ENCODE measurements at places on chromosomes 1 and 21.

DNA sequence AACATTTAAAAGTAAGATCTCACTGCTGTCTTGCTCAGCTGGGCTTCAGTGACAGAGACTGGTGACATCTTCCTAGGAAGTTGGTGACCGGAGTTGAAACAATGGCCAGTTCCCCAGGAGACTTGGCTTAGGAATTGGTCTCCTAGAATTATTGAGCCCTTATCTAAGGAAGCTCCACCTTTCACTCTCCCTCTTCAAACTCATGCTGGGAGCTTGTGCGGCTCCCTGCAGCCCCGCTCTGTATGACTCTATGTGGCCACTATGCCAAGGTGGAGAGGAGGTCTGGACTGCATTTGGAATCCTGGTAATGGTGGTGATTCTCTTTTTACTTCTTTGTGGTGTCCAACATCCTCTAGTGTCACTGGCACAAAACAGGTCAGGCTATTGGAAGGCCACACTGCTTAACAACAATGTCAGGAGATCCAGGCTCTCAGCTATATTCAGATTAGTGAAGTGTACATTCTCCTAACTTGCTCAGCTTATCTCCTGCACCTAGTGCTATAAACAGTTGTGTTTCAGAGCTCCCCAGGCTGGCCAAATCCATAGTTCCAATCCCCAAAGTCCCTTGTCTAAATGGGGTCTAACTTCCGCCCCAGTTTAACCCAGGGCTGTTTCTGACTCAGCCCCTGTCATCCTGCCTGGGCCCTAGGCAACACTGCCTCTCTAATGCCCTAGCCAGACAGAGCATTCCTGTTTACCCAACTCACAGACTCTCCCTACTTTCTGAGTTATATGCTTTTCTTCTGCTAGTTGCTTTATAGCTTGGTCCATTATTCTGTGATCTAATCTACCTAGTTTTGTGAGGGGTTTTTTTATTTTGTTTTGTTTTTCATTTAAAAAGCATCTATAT lies 18.3 kb downstream of the ATP2B4 start:
- no peak for DNase-seq

- no peak for DNase-seq
Observed at GRCh38 chr1:192580351-192580962, 4.9 kb downstream of the RGS1 start.

GRCh38 chr1:175433532-175434282 lies 241.1 kb upstream of the KIAA0040 start:
- DNase-seq, result no peak

DNA sequence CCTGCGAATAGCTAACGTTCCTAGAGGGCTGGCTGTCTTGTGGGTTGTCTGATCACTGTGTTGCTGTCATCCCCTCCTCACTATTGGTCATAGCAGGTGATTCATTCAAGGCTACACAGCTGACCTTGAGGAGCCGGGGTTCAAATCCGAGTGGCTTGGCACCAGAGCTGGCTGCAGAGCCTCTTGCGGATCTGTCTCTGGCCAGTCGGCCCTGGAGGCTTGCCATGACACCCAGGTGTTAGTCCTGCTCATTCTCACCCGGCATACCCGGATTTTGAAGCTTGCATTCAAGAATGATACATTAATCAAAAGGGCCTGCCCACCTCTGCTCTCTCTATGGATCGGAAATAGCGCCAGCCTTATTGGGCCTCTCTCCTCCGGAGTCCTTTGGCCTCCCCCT lies 110.4 kb downstream of the DHRS3 start:
- DNase-seq, result no peak

- DNase-seq, result no peak
Observed at GRCh38 chr1:97051823-97052222, 330.2 kb downstream of the PTBP2 start.

GRCh38 chr1:157033357-157033876 lies 12.1 kb downstream of the ARHGEF11 start:
- no peak for DNase-seq

- DNase-seq, result peak; percentile 0
Observed at GRCh38 chr1:2921970-2922686, 99.1 kb upstream of the ACTRT2 start.

GRCh38 chr21:21231913-21232312 lies 233.7 kb downstream of the NCAM2 start:
- DNase-seq, result no peak

GRCh38 chr1:39657923-39658485 lies 13.9 kb downstream of the NT5C1A start:
- no peak for DNase-seq

DNA sequence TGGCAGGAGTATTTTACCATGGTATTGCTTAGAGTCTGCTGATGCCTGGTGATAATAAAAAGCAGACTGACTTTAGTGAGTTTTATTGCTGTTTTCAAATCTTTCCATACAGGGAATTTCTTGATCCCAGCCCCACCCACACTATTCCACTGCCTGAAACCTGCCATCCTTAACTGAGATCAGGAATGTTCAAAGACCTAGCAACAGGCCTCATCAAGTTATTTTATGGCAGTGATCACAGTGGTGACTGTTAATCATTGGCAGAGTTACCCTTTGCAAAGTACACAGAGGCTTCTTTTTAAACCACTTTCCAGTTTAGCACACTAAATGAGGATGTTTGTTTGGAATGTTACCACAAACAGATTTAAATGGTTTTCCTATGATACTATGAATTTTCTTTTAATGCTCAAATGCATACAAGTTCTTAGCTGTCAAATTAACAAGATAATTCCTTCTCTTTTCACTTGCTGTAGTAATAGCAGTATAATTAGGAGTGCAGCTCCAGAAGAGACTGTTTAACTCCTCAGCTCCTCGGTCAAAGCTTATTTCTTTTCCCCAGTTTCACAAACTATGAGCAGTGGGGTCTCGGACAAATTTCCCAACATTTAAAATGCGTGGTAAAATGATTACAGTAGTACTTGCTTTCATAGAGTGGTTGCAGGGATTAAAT lies 69.9 kb upstream of the USP25 start:
- DNase-seq, result no peak

GRCh38 chr1:40392221-40392620 lies 18.7 kb downstream of the SMAP2 start:
- DNase-seq, result no peak

GRCh38 chr1:16167331-16168143 lies 11.7 kb upstream of the EPHA2 start:
- no peak for DNase-seq

GRCh38 chr1:221994939-221995338 lies 253.1 kb upstream of the DUSP10 start:
- DNase-seq, result no peak

- DNase-seq, result no peak
Observed at GRCh38 chr1:101262630-101263348, 26.0 kb downstream of the S1PR1 start.

DNA sequence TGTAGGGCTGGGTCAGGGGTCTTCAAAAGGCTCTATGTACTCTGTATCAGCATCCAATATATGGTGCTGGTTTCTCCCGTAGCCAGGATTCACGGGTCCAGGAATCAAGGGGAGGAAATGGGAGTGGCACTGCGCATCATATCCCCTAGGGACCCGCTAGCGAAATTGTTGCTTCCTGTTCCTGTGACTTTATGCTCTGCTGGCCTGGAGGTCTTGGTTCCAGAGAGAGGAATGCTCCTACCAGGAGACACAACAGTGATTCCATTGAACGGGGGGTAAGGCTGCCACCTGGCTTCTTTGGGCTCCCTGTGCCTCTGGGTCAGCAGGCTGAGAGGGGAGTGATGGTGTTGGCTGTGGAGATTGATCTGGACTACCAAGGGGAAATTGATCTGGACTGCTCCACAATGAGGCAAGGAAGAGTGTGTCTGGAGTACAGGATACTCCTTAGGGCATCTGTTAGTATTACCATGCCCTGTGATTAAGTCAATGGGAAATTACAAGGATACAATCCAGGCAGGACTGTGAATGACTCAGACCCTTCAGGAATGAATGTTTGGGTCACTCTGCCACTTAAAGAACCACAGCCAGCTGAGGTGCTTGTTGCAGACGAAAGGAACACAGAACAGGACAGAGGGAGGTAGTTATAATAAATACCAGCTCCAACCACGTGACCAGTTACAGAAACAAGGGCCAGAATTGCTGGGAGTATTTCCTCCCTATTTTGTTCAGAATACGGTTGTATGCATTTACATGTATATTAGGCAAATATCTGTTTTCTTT lies 10.2 kb downstream of the SPSB1 start:
- no peak for DNase-seq

DNA sequence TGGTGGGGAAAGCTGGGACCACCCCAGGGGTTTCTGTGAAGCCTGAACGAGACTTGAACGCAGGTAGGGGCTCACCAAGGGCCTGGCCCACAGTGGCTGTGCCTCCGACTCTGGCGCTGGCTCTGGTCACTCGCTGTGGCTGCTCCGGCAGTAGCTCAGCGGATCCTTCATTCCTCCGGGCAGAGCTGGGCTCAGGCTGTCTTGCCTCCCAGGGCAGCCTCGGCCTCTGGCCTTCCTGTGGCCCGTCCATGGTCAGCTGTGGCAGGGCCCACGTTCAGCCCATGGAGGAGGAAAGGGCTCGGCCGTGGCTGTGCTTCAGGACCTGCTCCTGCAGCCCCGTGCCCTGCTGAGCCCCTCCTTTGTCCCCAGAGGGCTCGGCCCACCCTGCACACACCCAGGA lies 162.9 kb upstream of the C1orf174 start:
- DNase-seq, result no peak

GRCh38 chr1:184199036-184199435 lies 147.5 kb downstream of the TSEN15 start:
- no peak for DNase-seq

GRCh38 chr1:207070811-207071210 lies 17.7 kb downstream of the PFKFB2 start:
- DNase-seq, result no peak

DNA sequence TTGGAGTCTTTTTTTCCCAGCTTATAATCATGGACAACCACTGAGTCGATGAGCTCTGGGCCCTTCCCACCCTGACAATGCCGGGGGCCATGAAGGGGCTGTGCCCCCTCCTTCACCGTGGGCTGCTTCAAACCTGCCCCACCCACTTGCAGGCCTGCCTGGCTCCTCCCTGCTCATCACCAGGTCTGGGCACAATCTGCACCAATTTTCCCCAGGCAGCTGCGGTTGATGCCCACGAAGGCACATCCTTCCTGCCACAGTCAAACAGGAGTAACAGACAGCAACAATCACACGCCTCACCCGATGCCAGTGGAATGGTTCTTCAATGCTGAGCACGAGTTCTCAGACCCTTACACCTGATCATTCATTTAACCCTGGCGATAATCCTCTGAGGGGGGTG lies 18.9 kb downstream of the PGLYRP3 start:
- DNase-seq, result no peak

GRCh38 chr1:210850556-210850955 lies 283.4 kb downstream of the KCNH1 start:
- no peak for DNase-seq

- DNase-seq, result no peak
Observed at GRCh38 chr1:156464335-156464734, 36.2 kb downstream of the MEF2D start.

- no peak for DNase-seq
Observed at GRCh38 chr1:173862769-173863223, 5.0 kb downstream of the GAS5 start.

- DNase-seq, result peak; percentile 2
Observed at GRCh38 chr1:181674617-181675016, 191.3 kb downstream of the CACNA1E start.

GRCh38 chr1:42114229-42114628 lies 39.0 kb upstream of the GUCA2B start:
- no peak for DNase-seq

- no peak for DNase-seq
Observed at GRCh38 chr1:94039871-94040569, 80.9 kb downstream of the ABCA4 start.

- DNase-seq, result no peak
Observed at GRCh38 chr1:108601708-108602410, 42.0 kb downstream of the EEIG2 start.

- DNase-seq, result no peak
Observed at GRCh38 chr1:170448661-170449158, 83.3 kb upstream of the GORAB start.

- DNase-seq, result no peak
Observed at GRCh38 chr21:43270800-43271301, 102.0 kb downstream of the CRYAA start.

DNA sequence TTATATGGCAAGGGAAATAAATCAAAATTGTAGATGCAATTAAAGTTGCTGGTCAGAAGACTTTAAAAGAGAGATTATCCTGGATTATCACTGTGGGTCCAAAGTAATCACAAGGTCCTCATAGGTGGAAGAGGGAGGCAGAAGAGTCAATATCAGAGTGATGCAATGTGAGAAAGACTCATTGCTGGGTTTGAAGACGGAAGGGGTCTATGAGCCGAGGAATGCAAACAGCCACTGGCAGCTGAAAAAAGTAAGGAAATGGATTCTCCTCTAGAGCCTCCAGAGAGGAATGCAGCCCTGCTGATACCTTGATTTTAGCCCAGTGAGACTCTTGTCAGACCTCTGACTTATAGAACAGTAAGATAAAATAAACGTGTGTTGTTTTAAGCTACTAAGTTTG lies 59.8 kb upstream of the MUTYH start:
- no peak for DNase-seq

DNA sequence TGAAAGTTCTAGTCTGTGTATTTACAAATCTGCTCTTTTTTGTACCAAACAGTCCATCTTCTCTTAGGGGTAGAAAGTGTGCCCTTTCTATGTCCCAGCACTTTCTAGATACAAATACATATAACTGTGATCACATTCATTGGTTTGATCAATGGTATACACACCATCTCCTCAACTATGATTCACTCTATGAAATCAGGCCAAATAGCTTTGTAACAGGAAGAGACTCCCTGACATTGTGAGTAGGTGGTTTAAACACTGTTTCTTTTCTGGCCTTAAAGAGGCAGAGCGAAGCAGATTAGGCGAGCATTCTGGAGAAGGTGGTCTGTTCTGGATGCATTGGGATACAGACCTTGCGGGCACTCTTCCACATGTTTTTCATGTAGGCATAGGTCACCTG lies 39.3 kb upstream of the EXOSC10 start:
- no peak for DNase-seq

DNA sequence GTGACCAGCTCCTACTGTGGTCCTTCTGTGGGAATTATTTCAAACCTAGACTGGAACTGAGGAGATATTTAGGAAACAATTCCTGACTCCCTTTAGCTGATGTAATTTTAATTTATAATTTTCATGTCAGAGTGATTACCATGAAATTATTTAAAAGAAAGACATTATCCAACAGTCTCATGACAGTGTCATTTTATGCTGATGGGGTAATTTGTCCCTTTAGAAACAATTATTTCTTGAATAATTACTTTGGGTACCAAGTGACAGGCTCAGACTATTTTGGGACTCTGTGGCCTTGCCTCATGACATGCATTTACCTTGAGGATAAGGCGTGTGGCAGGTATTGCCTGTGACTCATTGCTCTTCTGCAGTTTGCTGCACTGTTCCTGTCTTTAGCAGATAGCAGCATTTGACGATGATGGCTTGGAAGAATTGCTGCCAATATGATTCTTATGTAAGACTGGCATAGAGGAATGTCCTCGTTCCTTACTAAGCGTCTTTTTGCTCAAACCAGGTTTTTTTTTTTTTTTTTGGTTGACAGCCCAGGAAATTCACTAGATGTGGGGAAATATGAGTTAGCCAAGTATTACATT lies 206.0 kb upstream of the HMCN1 start:
- DNase-seq, result no peak

- no peak for DNase-seq
Observed at GRCh38 chr1:2181752-2182151, 12.8 kb downstream of the FAAP20 start.
